ENCODE measurements at places on chromosomes 3 and 15.

GRCh38 chr3:23203708-23204330, 692 bp downstream of the UBE2E2 start:
- peak; percentile 9 for DNase-seq

DNA sequence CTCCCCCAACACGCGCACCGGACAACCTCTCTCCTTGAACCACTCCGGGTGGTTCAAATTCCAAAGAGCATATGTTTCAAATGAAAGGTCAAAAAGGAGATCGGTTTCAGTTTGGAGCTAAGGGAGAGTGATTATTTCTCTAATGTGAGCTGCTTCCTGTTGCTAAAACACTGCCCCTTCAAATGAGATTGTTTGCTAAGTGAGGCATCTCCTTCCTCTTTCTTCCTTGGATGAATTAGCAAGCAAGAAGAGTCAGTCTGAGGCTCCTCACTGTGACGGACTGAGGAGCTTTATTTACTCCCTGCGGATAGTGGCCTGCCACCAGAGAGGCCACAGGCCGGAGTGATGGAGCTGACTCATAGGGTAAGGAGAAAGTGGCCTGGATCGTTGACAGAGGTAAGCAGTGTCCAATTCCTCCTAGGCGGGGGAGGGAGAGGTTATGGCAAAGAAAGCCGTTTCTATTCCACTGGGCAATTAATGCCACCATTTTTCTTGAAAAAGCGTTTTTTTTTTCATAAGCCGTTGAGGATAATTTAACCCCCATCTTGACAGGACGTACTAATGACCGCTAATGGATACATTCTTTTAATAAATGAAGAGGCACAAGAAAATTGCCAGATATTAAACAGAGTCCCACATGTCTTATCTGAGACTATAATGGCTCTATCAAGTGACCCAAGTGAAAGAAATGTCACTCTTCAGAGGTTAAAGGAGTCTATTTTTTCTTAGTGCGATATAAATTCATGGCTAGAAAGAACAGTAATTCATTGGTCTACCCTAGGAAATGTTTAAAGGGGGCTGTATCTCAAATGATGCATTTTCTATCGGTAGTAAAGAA, 167.0 kb upstream of the ANKRD28 start:
- DNase-seq: no peak

DNA sequence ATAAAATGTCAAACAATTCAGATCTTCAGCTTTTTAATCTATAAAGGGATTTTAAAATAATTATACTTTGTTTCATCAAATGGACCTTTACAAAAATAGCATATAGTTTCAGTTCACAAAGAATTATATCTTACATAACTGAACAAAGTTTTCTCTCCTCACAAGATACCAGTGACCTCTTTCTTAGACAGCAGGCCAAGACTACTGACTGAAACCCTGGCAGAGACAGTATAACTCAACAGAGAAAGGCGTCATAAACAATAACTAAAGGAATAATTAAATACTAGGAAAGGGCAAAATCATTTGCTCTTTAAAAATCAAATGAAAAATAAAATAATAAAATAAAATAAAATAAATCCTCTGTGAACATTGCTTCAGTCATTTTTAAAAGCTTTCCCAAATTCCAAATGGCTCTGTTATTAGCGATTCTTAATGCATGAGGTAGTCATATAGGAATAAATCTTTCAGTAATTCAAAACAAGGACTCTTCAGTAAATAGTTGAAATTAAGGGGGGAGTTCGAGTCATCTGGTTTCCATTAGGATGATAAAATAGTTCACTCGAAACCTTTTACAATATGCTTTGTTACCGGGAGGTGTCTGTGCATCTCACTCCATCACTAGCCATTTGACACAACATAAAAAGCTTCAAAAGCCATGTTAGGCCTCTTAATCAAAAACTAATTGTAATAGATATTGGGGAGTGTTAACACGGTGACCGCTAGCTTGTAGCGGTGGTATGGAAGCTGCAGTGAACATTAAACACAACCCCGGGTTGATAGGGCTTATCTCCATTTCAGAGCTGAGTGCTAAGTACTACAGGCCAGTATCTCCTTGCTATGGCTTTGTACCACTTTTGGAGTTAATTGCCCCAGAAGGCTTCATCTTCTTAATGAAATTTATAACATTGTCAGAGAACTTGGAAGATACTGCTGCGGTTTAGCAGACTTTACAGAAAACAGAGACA, 142.9 kb upstream of the NR2F2 start:
- no peak for DNase-seq

DNA sequence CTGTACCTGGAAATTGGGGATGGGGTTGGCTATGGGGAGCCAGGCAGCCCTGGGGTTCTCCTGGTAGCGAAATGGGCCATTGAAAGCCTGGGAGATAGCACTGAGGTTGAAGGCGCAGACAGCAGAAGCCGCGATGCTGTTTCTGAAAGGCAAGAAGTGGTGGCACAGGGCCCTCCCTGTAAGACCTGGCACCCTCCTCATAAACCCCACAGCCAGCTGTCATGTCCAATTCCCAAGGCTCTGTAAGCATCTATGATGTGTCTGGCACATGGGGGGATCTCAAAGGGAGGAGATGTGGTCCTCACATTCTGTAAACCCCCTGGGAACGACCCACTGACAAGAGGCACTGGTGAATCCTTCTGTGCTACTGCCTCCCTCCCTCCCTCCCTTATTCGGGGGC, 104.0 kb downstream of the SEMA5B start:
- DNase-seq: no peak

DNA sequence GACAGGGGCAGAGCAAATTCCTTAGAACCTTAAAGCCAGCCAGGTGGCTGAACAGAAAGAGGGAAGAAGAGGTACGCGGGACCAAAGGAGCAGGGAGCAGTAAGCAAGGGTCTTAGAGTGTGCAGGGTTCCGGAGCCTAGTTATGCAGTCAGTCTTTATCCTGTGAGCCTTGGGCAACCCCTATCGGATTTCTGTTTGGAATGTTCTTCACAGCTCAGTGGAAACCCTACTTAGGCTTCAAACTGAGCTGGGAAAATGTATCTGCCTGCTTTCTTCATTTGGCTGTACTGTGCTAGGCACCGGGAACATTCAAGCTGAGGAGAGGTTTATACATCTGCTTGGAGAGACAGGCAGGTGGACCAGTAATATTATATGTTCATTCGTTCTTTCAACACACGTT, 37.1 kb downstream of the PSMD6 start:
- no peak for DNase-seq

DNA sequence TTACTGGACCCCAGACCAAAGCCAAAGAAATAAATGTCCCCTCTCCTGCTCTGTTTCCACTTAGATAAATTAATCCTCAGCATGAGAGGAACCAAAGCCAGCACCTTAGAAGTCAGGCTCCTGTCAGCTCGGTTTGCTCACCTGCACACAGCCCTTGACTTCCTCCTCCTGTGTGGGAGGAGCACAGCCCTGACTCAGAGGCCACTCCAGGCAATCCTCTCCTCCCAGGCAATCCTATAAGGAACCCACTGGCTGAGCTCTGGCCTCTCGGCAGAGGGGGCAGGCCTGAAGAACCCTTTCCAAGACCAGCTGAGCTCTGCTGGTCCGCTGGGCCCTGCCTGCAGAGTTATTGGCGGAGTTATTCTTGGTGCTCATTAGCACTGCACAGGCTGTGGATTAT, 30.8 kb downstream of the LIPC start:
- no peak for DNase-seq

GRCh38 chr3:14000556-14000955, 120.7 kb upstream of the WNT7A start:
- DNase-seq: no peak

DNA sequence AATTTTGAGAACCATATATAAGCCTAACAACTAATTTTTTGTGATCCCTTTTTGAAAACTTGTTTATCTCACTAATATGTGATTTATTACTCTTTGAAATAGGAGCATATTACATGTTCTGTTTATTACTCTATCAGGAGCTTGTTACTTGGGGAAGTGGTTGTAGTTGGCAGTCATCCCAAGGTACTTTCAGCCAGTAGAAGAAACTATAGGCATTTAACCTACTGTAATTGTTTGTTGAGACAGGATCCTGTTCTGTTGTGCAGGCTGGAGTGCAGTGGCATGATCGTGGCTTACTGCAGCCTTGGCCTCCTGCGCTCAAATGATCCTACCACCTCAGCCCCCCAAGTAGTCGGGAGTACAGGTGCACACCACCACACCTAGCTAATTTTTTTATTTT, 195.6 kb downstream of the TCF12 start:
- no peak for DNase-seq

DNA sequence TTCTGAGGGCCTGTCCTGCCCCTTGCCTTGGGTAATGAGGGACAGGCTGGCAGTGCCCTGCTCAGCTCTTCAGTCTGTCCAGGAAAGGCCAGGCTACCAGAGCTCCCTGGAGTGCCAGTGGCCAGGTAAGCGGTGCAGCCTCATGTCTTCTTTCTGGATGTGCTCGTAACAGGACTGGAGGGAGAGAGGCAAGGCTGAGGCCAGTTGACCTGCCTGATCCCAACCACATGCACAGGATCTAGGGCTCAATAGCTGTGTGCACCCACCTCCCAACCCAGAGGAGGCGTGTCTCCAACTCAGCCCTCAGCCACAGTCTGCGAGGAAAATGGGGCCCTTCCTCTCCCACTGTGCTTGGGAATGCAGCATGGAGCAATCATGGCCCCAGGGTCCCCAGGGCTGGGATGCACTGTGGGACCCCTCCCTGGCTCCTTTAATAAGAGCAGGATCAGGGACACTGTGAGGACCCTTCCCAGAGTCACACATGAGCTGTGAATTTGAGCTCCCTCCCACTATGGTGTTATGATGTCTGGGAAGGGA, 22.5 kb downstream of the ALS2CL start:
- DNase-seq: no peak

- DNase-seq: no peak
Observed at GRCh38 chr3:43203022-43203421, 83.3 kb upstream of the SNRK start.

DNA sequence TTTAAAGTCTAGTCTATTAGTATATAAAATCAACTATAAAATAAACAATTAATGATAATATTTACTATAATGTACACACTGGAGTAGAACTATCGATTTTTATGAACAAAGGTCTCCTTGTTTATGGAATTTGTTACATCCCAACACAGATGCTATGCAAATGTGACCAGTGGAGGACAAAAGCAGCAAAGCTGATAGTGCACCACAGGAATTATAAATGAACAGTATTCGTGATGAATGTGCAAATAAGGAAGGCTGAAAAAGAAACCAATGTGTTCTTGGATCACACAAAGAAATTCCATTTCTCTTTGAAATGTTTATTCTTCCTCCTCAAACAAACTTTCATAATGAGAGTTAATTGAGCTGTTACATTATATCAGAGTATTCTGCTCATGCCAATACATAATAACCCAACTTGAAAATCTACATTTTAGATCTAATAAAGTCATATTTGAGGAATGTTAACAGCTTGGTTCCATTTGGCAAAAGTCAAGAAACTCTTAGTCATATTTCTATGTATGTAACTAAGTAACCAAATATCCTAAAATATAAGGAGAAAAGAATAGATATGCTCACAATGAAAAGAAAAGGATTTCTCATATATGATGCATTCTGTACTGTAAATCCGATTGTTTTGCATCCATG, 79.3 kb downstream of the NEK10 start:
- DNase-seq: no peak

DNA sequence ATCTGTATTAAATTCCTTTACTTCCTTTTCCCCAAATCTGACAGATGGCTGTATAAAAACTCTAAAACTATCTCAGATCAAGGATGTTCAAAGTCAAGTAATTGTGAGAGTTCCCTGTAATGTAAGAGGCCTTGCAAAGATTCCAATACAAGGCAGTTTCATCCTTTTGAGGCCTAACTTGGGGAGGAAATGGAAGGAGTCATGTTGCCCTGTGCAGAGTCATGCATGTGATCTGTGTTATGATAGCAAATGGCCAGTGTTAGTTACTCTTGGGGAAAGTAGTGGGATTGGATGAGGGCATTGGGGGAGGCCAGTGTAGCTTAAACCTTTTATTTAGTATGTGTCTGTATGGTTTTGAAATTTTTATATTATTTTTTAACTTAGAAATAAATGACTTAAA, 23.7 kb upstream of the FBXL22 start:
- no peak for DNase-seq

GRCh38 chr15:77208241-77208640, 137.3 kb upstream of the TSPAN3 start:
- no peak for DNase-seq

DNA sequence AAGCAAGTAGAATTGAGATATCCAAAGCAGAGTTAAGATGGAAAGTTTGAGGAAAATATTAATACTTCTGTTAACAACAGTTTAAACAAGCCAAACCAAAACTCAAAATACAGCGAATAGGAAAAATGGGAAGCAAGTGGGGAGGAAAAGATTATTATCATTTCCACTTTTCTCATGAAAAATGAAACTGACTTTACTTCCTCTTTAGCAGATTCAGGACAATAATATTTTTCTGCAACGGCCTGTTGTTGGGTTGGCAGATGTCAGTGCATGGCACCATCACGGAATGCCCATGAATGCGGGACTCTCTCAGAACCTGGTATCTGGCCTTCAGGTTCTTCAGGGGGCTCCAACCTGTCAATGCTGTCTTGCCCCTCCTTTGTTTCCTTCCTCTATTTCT, 11.1 kb downstream of the ANKUB1 start:
- DNase-seq: no peak

Data from stimulated activated CD4-positive, alpha-beta T cell treated with anti-CD3 and anti-CD28 coated beads, Interleukin-1b, Interleukin-23, amount 100 ng/mL, for 4 hours (primary cell).